ENCODE measurements at places on chromosomes 5 and 9. TPM values are rescaled to one million over a fixed set of nuclear protein-coding genes. Genes with fewer than 3 reads are reported as not detected.

The SHLD3 gene
- total RNA-seq: 5.7 TPM

The ADGRV1 gene
- 127 TPM for total RNA-seq

- DNase-seq: no peak
These were observed 52.5 kb downstream of the ZNF474 start for GRCh38 chr5:122181863-122182262.

GRCh38 chr5:73088026-73088425 lies 32.3 kb upstream of the TMEM171 start:
- no peak for DNase-seq

Data from neural progenitor cell (in vitro differentiated cells).